ENCODE measurements at places on chromosomes 3 and 15. TPM values are rescaled to one million over a fixed set of nuclear protein-coding genes. Genes with fewer than 3 reads are reported as not detected.

Gene TRH
- 149 TPM for polyA plus RNA-seq

DNA sequence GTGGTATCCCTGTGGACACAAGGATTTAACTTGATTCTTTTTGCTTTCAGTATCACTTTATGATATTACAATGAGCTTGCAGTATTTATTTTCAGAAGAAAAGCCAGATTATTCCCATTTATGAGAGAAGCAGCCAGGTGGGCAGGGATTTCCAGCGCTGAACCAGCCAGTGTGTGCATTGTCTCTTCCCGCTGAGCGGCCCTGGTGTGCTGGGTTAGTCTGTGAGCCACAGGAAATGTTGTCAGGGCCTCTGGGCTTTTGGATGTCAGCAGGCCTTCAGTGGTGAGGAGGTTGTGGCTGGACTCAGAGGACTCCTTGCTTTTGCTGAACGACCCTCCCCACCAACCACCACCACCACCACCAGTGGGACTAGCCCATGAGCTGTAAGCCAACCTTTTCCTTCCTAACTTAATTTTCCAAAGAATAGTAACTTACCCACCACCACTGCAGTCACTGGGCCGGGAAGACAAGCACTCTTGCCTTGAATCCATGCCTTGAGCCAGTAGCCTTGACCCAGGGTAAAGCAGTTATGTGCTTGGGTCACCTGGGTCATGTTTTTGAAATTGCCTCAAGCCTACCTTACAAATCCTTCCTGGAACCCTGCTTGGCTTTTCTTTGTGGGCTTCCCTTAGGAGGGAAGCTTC is 33.1 kb downstream of the FLNB start:
- no peak for DNase-seq

Gene ONECUT1
- polyA plus RNA-seq = 0.44 TPM

DNA sequence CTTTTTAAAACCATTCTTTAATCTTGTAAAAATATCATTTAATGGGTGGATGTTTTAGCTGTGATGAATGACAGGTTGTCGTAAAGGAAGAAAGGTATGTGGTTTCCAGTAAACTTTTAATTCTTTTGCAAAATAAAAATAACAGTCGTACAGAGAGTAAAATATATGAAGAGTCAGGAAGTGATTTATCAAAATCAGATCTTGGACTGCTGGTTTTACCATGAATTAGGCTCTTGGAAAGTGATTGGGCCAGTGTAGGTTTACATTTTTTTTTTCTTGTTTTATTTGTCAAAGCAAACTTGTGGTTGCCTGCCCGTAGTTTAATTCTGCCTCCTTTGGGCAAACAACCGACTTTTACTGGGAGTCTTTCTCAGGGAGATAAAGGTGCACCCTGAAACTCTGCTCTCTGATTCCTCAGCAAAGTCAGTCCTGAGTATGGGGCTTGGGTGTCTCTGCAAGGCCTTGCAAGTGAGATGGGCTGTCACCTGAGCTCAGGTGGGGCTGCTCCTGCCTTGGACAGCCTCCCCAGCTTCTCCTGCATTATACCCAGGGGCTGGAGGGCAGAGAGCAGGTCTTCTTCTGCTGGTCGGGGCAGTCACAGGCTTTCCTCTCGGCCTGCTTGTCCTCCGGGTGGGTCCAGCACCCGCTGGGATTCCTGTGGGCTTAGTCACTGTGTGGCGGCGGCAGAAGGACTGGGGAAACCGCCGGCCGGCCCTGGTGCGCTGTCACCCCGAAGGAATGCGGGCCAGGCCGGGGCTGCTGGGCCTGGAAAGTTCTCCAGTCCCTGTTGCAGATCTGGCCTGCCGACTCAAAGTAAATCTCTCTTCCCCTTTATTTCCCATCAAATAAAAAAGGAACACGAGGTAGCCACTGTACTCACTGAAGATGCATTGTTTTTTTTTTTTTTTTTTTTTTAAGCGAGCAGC is 79.0 kb downstream of the IGF1R start:
- peak; percentile 85 for DNase-seq

GRCh38 chr3:27345959-27346865 is 23.0 kb downstream of the NEK10 start:
- DNase-seq = no peak

GRCh38 chr3:100263583-100263982 is 2.8 kb downstream of the TBC1D23 start:
- DNase-seq = no peak

GRCh38 chr3:126995926-126996512 is 13.1 kb downstream of the PLXNA1 start:
- no peak for DNase-seq

DNA sequence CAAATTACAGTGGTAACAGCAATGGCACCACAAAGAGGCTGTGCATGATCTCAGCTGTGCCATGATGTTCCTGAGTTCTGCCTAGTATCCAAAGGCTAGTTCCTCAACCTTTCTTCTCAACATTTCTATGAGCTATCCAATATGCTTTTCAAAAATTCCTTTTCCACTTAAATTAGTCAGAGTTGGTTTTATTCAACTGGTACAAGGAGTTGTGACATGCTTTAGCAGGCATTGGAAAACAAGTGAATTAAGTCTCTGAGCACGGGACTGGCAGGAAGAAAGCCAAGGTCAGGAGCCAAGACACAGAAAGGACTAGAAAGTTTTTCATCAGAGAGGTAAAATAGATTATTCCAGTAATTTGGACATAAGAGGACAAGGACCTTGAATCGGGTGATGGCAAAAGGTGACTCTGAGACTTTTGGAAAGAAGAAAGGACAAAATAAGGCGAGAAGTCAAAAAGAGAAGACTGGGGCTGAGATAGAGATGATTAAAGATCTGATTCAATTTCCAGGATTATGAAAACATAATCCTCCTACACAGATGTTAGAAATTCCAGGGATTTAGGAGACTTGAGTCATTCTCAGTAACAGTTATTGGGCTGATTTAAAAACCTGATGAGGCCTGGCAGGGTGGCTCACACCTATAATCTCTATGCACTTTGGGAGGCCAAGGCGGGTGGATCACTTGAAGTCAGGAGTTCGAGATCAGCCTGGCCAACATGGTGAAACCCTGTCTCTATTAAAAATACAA is 36.1 kb downstream of the PBRM1 start:
- no peak for DNase-seq

Gene IL17RC
- polyA plus RNA-seq = 61.2 TPM

Gene ZNF502
- 1.9 TPM for polyA plus RNA-seq

DNA sequence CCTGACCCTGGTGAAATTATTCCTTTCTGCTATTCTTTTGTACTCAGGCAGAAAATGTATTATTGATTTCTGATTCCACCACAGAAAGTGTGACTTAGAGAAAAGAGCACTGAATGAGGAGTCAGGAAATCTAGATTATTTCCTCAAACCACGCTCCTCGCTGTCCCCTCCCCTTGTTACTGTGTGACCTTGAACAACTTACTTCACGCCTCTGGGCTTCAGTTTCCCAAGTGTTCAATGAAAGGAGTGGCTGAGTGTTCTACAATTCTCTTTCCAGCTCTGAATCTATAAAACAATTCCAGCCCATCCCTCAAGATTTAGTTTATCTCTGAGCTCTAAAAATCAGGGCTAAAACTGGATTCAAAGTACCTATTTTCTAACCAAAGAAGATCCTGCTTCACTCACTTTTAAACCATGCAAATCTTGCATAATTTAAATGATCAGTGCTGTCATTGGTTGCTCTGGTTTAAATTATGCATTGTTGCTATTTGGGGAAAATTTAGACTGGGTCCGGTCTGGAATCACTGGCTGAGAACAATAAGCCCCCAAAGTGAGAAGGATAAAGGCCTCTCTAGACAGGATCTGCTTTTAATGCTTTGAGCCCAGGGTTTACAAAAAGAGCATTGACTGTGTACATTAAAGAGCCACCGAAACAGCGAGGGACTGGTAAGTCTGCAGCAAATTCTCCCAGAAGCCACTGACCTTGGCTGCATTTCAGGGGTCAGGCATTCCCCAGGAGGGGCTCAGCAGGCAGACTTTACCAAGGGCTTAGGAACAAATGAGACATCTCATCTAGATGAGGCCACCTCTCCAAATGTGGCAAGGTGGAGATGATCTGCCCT is 3.2 kb downstream of the TNIK start:
- peak; percentile 53 for DNase-seq

DNA sequence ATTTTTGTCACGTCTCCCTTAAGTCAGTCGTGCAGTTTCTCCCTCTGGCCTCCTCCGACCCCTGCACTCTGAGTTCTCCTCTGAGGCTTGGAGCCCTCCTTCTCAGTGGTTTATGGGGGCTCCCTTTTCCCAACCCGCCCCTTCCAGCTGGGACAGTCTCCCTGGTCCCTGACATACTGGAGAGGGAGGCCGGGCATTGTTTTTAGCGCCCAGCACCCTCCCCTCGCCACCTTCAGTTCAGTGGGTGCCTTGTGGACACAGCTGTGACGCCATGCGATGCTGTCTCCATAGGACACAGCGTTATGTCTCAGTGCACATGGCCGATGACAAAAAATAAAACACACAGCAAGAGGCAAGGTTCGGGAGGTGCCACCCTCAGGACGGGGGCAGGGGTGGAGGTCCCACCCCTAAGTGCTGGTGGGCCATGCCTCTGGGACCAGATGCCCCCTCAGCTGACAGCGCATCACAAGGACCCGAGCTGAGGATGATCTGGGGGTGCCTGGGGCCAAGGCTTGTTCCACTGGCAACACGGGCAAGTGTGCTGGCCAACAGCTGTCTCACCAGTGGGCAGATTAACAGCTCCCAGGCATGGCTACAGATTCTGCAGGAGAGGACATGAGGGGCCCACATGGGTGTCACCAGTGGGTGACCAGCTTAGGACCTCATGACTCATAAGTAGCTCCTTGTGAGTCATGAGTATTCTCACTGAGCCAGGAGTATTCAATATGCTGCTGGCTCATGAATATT is 81.6 kb downstream of the PLXNA1 start:
- peak; percentile 27 for DNase-seq

Gene AQP9
- polyA plus RNA-seq = not detected

GRCh38 chr3:169579116-169579710 is 84.3 kb downstream of the MECOM start:
- no peak for DNase-seq

DNA sequence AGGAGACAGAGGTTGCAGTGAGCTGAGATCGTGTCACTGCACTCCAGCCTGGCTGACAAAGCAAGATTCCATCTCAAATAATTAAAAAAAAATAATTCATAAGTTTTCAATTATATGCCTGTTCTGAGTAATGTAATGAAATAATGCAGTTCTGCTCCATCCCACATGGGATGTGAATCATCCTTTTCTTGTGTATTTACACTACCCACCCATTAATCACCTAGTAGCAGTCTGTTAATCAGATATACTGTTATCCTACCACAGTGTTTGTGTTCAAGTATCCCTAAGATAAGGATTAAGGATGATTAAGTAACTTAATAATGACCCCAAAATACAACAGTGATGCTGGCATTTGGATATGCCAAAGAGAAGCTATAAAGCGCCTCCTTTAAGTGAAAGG is 38.8 kb downstream of the PIGB start:
- peak; percentile 12 for DNase-seq

DNA sequence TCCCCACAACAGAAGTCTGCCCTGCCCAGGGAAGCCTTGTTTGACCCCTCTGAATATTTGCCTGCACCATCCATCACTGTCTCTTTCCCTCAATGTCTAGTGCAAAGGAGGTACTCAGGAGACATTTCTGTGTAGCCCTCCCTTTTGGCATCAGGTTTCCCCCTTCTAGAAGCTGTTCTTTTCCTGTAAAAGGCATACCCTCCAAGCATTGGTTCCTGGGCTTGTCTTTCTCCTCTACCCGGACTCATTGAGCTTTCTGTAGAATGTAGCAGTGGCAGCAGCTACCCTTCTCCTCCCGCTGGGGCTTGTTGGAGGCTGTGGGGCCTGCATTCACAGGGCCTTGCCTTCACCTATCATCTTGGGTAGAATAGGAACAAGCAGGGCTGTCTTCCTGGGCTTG is 63.5 kb downstream of the CTDSPL start:
- DNase-seq = no peak

DNA sequence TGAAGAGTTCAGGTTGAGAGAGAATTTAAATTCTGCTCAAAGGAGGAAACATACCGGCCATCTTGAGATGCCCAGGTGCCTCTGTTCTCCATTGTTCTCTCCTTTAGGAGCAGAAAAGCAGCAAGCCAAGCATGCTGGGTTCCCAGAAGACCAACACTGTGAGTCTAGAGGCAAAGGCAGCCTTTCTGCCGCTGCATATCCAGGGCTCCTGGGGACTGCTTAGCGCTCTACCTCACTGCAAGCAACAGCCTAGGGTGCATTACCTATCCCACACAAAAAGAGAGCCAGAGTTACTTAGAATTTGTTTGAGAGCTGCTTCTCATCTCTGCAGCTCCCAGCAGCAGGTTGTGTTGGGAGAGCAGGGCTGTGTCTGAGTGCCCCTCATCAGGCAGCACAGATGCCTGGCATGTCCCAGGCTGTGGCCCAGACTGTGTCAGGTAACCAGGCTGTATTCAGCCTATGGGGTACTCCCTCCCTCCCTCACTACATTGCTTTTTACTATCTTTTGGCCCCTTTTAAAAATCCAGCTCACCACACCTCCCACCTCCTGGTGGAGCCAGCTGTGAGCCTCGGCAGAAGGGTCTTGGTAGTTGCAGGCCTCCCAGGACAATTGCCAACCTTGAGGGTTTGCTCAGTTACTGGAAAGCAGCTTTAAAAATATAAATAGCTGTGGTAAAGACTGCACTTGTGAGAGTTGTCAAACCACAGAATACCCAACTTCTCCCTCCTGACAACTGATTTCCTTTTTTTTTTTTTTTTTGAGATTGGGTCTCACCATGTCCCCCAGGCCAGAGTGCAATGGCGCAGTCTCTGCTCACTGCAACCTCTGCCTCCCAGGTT is 30.2 kb downstream of the BCL2L10 start:
- DNase-seq = no peak

GRCh38 chr3:190911382-190911781 is 48.9 kb upstream of the GMNC start:
- DNase-seq = no peak

- DNase-seq = no peak
Observed at GRCh38 chr3:112394003-112394640, 61.2 kb downstream of the CD200 start.

- DNase-seq = no peak
Observed at GRCh38 chr3:142981108-142981507, 17.6 kb upstream of the PAQR9 start.

Gene TEX55
- not detected for polyA plus RNA-seq

- no peak for DNase-seq
Observed at GRCh38 chr3:77682162-77682561, 642.3 kb downstream of the ROBO2 start.

Gene TARS3
- polyA plus RNA-seq = 32.3 TPM

GRCh38 chr3:165130708-165131107 is 52.4 kb upstream of the SI start:
- no peak for DNase-seq

Gene UROC1
- not detected for polyA plus RNA-seq

Gene WDR93
- polyA plus RNA-seq = 0.59 TPM

- no peak for DNase-seq
Observed at GRCh38 chr15:85955501-85956391, 123.9 kb upstream of the AGBL1 start.
